GM12864 (cell line): ENCODE measurements at places on chromosomes 7 and 10.

DNA sequence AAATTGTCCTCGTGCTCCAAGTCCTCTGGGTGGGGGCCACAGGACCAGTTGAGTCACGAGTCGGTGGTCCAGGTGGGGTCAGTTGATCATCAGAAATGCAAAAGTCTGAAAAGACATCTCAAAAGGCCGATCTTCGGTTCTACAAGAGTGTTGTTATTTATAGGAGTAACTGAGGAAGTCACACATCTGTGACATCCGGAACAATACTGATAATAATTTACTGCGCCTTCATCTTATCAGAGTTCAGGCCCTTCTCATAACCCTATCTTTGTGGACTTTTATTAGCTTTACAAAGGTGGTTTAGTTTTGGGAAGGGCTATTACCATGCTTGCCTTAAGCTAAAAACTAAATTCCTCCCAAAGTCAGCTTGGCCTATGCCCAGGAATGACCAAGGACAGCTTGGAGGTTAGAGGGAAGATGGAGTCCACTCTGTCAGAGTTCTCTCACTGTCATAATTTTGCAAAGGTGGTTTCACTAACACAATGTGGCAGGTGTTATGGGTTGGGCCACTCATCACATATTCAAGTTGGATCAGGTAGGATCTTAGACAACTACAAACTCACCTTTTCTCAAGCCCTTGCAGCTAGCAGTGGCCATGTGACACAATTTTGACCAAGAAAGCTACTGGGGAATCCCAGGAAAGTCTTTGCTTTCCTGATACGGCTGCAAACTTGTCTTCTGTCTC lies 54.7 kb upstream of the CHST3 start:
- DNase-seq, result peak; percentile 33

DNA sequence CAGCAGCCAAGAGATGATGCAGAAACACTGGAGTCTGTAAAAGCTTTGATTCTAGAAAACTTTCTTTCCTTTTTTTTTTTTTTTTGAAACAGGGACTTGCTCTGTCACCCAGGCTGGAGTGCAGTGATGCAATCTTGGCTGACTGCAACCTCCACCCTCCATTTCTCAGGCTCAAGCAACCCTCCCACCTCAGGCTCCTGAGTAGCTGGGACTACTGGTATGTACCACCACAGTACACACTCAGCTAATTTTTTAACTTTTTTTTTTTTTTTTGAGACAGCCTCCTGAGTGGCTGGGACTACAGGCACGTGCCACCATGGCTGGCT lies 17.0 kb upstream of the BAG3 start:
- DNase-seq, result no peak

DNA sequence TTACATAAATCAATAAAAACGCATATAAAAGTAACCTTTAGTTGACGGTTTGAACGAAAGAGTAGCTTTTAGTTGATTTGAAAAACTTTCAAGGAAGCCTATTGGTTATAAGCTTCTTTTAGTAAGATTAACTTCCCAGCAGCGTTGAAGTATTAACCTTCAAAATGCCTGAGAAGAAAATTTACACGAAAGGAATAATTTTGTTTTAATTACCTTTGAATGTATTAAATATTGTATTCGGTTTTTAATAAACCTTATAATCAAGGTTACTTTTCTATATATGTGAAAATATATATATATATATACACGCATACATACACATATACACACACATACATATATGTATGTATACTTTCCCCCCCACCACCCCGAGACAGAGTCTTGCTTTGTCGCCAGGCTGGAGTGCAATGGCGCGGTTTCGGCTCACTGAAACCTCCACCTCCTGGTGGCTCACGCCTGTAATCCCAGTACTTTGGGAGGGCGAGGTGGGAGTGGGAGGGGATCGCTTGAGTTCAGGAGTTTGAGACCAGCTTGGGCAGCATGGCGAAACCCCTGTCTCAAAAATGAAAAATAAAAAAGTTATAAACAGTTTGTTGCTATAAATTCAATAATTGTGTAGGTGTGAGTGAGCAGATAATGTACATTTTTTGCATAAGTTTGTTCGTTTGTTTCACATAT lies 57.6 kb upstream of the EZH2 start:
- no peak for DNase-seq

- no peak for DNase-seq
Measured at GRCh38 chr10:43055991-43056567, 20.8 kb upstream of the RET start.

GRCh38 chr10:71371750-71372166 lies 25.0 kb upstream of the CDH23 start:
- peak; percentile 68 for DNase-seq

DNA sequence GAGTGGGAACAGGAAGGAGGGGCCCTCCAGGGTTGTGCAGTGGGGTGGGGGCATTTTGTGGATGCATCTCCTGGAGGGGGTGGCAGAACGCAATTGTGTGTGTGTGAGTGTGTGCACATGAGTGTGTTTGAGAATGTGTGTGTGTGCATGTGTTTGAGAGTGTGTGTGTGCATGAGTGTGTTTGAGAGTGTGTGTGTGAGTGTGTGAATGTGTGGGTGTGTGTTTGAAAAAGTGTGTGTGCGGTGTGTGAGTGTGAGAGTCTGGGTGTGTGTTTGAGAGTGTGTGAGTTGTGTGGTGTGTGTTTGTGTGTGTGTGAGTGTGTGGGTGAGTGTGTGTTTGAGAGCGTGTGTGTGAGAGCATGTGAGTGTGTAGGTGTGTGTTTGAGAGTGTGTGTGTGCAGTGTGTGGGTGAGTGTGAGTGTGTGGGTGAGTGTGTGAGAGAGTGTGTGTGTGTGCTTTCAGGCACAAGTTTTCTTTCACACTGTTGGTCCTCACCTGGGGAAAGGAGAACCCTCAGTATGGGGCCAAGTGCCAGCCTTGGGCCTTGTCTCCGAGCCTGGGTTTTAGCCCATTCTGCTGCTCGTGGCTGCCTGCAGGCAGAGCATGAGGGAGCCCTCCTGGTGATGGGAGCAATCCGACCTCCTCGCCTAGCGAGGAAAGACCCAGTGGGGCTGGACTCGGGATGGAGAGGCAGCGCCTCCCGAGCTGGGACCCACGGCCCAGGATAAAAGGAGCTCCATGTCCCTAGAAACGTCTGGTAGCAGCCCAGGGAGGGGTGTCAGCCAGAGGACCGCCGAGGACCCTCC lies 35.6 kb downstream of the CDH23 start:
- DNase-seq, result no peak

GRCh38 chr10:92965314-92965713 lies 95.3 kb upstream of the CYP26C1 start:
- peak; percentile 7 for DNase-seq

- no peak for DNase-seq
Measured at GRCh38 chr10:120891365-120891764, 40.2 kb downstream of the WDR11 start.

- DNase-seq, result no peak
Measured at GRCh38 chr10:5293691-5294550, 70.8 kb upstream of the UCN3 start.

- no peak for DNase-seq
Measured at GRCh38 chr10:133401981-133402725, 8.2 kb downstream of the MTG1 start.

GRCh38 chr7:82395147-82395546 lies 48.4 kb downstream of the CACNA2D1 start:
- no peak for DNase-seq

- no peak for DNase-seq
Measured at GRCh38 chr10:31605426-31605825, 286.4 kb downstream of the ZEB1 start.

DNA sequence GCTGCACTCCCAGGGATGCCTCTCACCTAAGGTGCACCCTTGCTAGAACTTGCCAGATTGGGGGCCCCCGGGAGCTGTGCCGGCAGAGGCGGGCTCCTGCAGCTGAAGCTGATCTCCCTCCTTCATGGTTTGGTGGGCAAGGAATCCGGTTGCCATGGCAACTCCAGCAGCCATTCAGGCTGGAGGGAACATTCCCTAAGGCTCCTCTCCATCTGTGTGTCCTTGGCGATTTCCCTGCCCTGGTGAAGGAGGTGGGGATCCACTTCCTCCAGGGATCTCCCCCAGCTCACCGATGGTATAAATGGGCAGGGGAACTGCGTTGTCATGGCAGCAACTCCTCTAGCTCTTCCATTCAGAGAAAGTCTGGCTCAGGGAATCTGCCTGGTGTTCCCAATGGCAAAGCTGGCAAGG lies 49.6 kb upstream of the GPR158 start:
- no peak for DNase-seq

- DNase-seq, result no peak
Measured at GRCh38 chr7:150325110-150325611, 1.8 kb upstream of the ACTR3C start.

DNA sequence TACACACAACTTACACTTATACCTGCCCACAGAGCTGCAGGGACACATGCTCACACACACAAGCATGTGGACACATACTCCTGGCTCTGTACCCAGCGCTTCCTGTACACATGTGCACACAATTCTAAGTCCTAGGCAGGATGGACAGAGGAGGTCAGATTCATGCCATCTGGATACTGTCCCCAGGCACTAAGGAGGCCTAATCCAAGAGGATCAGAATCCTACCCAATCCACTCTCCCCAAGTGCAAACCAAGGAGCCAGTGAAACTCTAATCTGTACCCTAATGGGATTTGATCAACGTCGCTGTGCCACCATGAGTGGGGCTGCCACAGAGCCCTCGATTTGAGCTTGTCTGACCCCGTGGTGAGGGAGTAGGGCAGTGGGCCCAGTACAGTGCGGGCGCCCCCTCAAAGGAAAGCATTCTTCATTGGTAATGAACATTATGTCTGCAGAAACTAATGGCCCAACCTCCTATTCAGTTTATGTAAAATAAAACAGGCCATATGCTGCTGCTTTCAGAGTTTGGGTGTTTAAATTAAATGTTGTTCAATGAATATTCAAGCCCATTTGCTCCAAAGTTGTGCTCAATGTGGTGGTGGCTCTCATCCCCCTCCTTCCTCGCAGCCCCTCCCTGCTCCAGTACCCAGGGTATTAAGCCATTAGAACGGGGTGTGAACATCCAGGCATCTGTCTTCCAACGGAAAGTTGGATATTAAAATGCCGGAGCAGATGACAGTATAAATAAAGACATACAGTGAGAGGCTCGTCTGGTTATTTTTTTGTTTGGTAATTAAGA lies 26.4 kb downstream of the RPS24 start:
- DNase-seq, result no peak

- peak; percentile 52 for DNase-seq
Measured at GRCh38 chr10:87635498-87636312, 24.0 kb upstream of the PAPSS2 start.

DNA sequence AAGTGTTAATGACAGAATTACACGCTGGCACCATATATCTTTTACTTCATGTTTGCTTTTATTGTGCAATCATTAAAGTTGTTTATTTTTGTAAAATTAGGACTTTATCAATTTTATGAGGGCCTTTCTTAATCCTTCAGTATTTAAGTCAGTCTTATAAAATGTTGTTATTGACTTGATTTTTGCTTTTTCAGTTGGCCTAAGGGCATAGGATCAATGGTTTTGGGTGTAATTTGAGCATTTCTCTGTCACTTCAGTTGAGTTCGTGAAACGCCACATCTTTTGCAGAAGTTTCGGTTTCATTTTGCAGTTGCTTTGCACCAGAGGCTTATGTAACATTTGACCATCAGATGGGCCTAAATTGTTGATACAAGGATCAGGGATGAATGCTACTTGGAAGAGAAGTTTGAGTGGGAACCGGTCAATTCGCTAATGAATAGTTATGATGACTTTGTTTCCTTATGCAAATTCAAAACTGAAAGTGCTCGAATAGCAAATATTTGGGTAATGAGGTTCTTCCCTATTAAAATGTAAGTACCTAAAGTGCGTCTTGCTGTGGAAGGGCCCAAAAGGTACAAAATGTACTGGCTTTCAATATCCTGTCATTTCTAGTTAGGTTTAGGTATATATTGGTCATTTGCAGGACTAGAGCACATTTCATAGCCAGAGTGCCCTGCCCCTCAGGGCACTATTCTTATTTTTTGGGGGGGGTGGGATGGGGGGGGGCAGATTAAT lies 340.9 kb downstream of the LRMDA start:
- DNase-seq, result no peak

DNA sequence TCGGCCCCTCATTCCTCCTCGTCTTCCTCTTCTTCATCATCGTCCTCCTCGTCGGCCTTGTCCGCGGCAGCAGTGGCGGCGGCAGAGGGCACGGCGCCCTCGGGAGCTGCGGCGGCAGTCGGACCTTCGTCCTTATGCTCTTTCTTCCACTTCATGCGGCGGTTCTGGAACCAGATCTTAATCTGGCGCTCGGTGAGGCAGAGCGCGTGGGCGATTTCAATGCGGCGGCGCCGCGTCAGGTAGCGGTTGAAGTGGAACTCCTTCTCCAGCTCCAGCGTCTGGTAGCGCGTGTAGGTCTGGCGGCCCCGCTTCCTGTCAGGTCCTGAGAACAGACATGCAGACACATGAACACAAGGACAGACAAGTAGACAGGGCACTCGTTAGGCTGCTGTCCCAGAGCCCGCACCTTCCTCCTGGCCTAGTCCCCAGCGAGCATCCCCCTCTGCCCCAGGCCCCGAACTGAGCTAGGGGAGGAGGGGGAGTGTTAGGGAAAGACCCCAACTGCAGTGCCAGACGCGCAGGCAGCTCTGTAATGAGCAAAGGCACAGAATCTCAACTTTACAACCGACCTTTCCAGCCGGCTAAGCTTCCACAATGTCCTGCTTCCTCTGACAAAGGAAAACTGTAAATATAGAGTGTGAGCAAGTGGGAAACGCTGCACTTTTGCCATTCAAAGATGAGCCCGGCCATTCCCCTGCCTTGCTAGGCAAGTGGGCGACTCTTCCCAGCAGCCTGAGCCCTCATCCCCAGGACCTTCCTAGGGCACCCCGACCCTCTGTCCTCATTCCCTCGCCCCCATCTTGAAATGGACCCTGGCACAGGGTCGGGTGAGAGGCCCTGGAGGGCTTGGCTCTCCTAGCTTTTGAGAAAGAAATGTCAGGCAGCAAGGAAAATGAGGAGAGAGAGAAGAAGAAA lies 1.3 kb downstream of the HOXA7 start:
- no peak for DNase-seq

- DNase-seq, result no peak
Measured at GRCh38 chr7:120373174-120373573, 100.2 kb downstream of the KCND2 start.
